ENCODE measurements at places on chromosomes 4 and X.

GRCh38 chr4:11799196-11799595, 370.5 kb upstream of the HS3ST1 start:
- no peak for DNase-seq

DNA sequence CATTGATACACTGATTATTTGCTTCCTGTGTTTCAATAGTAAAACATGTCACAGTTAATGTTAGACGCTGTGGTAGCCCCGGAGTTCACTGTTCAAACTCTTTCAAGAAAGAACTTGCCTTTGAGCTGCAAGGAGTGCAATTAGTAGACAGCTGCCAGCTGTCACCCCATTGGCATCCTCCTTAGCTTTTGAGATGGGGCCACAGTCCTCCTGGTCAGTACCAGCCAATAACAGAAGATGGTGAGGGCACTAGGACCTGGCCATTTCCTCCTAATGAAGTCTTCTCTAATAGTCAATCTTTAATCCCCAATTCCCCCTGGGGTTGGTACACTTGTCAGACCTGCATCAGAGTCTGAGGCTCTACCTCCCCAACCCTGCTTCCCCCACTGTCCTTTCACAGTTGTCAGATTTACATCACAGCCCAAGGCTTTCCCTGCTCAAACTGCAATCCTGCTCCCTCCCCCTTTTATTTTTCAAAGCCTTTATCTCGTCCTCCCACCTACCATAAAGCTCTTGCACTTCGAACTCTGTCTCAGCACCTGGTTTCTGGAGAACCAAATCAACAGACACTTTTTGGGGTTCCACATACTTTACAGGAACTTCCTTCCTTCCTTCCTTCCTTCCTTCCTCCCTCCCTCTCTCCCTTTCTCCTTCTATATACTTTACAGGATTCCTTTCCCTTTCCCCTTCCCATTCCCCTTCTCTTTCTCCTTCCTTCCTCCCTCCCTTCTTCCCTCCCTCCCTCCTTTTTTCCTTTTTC, 182.0 kb downstream of the RASL11B start:
- no peak for DNase-seq

- no peak for DNase-seq
Observed at GRCh38 chr4:19256823-19257222, 994.9 kb upstream of the SLIT2 start.

DNA sequence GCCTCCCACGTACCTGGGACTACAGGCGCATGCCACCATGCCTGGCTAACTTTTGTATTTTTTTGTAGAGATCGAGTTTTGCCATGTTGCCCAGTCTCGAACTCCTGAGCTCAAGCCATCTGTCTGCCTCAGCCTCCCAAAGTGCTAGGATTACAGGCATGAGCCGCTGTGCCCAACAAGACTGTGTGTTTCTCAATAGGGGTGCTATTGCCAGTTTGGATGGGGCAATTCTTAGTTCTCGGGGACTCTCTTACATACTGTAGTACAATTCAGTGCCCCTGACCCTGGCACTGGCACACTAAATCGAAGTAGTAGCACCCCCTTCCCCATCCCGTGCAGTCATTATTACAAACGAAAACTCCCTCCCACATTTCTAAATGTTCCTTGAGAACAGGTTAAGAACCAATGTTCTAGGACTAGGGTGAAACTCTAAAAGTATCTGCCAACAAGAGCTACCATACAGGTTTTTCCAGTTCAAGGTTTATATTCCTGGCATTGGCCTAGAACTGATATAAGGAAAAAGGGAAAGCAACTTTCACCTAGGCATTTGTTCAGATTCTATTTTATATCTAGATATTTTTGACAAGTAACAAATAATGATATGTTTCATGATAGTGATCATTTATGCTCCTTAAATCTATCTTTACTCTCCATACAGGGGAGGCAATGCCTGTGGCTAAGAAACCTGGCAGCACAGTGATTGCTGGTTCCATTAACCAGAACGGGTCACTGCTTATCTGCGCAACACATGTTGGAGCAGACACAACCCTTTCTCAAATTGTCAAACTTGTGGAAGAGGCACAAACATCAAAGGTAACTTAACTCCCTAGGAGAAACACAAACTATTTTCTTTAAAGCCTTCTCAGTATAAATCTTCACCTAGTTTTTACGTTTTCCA, 50.4 kb upstream of the PGAM4 start:
- DNase-seq = no peak

DNA sequence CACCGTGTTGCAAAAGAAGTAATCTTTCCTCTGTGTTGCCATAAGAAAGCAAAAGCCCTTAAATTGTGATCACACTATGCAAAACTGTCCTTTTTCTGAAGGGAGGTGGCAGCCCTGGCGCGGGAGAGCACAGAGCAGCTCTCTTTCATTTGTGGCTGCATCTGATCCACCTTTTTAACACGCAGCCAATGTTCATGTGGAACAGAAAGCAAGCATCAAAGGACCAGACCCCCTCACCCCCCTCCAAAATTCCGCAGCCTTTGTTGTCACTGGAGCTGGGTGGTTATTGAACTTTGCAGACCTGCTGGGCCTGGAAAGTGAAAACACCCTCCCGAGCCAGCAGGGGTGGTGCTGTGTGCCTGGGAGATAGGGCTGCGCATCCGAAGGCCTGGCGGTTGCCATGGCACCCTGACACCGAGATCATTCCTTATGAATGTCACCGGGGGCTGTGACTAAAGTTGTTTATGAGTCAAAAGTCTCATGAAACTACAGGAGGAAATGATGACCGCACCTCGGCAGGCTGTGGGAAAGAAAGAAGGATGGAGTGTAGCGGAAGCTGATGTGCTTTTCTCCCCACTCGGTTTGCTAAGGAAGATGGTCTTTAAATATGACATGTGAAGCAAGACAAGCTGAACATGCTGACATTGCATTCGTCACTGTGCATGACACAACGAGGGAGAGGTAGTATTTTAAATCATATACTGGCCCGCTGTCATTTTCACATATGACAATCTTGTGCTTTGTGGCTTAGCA, 367.4 kb downstream of the UNC5C start:
- DNase-seq = peak; percentile 54
